Caco-2 (cell line): ENCODE measurements at places on chromosomes 5 and 9. TPM values are rescaled to one million over a fixed set of nuclear protein-coding genes. Genes with fewer than 3 reads are reported as not detected.
A peak's percentile ranks its signal among the peaks of the same experiment; 100 is the strongest.

GRCh38 chr9:18393340-18394130 lies 80.4 kb upstream of the ADAMTSL1 start:
- DNase-seq, result no peak

GRCh38 chr9:116504893-116505480 lies 182.1 kb upstream of the TRIM32 start:
- no peak for DNase-seq

GRCh38 chr5:78757269-78758053 lies 108.9 kb upstream of the LHFPL2 start:
- peak; percentile 15 for DNase-seq

DNA sequence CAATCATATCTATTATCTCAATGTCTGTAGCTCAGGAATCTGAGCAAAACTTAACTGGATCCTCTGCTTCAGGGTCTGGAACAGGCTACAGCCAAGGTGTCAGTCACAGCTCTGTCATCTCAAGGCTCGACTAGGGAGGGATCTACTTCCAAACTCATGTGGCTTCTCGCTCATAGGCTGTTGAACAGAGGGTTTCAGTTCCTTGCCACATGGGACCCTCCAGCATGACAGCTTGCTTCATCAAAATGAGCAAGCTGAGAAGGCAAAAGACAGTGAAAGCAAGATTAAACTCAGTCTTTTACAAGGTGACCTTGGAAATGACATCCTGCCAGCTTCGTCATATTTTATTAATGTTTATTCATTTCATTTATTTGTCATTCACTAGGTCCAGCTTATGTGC lies 111.7 kb downstream of the GADD45G start:
- DNase-seq, result no peak

DNA sequence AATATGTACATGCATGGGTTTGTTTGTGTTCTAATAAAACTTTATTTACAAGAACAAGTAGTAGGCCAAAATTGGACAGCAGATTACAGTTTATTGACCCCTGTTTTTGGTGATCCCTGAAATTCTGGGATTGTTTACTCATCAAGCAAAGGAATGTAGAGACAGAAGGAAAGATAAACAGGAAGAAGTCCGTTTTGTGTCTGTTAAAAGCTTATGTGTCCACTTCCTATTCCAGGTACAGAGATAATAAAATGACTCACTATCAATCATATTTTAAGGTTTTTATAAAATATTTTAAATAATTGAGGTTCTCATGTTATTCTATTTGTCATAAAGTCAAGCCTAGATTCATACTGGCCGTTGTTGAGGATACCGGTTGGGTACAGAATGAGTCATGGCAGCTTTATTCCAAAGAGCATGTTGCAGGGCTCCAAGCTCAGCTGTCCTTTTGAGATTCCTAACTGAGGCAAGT lies 214.9 kb upstream of the DAB2 start:
- DNase-seq, result no peak

DNA sequence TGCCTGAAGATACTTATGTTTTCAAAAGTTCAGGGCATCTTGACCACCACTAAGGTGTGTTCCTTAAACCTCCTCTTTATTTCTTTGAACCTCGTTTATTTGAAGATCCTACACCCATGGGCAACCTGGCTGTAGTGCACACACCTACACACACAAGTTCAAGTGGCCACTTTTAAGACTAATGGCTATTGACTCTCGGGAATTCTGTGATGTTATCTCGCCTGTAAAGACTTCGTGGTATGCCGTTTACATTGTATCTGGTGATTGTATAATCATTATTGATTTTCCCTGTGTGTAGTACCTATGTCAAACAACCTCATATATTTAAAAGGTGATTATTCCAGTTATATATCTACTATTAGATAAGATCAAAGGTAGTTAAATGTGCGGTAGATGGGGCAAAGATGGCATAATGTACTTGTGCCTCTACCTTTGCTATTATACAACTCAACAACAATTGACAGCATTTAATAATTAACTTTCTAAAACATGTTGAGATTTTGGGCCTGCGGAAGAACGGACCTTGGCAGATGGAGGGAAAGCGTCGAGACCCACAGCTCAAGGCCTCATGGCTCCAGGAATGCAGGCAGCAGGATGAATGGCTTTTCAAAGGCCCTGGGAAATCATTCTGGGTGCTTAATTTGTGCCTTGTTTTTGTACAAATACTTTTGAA lies 51.4 kb upstream of the IRX2 start:
- DNase-seq, result peak; percentile 51

The BNIP1 gene
- total RNA-seq, result 13.9 and 15.3 TPM in 2 replicates

GRCh38 chr5:15526413-15526812 lies 26.4 kb downstream of the FBXL7 start:
- no peak for DNase-seq

The SPAG8 gene
- total RNA-seq, result 0.19 and 0.29 TPM in 2 replicates

DNA sequence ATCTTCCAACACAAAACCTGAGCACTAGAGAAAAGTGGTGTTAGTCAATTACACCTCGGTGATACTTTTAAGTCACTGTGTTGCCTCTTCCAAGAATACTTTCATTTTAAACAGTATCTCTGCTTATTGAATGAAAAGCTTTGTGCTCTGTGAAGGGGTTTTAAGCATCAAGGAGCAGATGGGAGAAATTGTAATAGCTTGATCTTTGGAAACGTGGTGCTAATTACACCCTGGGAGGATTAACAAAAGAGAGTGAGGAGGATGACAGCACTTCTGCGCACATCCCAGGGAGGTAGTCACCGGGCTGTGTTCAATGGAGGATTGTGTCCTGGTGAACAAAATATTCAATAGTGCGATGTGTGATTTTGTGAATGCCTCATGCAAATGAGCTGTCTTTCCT lies 477.4 kb upstream of the ADAMTS16 start:
- no peak for DNase-seq

The NUTM2G gene
- not detected in 2 replicates for total RNA-seq

The INSL4 gene
- total RNA-seq, result not detected in 2 replicates

DNA sequence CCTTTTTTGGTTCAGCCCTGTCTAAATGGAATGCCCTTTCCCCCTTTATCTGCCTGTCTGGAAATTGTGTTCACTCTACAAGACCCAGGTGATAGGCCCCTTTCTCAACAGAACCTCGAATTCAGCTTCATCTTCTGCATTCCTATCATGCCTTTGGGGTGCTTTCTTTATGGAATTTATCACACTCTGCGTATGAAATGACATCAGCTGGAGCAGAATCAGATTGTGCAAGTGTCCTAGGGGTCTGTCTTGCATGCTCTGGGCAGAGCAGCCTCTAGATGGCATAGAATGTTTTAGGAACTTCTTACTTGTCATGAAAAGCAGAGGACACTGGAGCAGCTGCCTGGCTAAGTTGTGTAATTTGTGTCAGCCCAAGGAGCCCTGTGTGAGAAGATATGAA lies 84.9 kb downstream of the ISL1 start:
- DNase-seq, result no peak

The ROR2 gene
- 0.68 and 0.95 TPM in 2 replicates for total RNA-seq

The HTR1A gene
- not detected in 2 replicates for total RNA-seq

DNA sequence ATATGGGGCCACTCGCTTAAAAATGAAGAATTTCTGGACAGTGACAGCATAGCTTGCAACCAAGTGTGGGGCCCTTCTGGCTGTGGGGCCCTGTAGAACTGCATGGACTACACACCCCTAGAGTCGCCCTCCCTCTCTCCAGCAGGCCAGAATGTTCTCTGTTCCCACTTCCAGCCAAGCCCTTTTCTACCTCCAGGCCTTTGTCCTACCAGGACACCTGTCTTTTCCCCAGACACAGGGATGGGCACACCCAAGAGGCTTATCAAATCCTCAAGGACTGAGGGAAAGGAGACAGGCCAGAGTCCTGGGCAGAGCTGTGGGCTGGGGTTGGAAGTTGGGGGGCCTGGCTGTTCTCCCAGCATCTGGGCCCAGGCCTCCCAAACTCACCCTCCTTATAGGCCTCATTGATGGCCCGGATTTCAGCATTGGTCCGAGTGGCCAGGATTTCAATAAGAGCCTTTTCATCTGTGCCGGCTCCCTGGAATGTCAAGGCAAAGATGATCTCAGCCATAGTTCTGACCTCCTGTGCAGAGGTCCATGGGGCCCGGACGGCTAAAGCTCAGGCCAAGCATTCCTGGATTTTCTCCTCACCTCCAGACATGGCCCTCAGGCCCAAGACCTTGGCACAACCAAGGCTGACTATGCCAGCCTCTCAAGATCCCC lies 38.2 kb upstream of the TNIP1 start:
- DNase-seq, result no peak

GRCh38 chr9:126413391-126414068 lies 86.9 kb downstream of the MVB12B start:
- no peak for DNase-seq

DNA sequence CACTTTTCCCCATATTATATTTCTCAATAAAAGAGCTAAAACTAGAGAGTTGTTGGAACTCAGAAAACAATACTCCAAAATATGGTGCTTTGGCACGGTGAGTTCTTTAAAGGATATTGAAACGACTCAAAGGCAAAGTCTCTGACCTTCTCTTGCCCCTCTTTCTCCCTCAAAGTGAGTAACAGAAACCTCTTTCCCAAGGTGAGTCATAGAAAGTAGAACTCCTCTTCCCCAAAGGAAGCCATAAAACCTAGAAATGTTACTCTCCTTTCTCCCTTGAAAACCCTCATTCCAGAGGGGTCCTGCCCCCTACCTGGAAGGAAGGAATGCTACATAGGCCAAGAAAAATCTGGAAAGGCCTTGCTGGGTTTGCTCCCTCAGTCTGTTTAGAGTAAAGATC lies 47.5 kb downstream of the RAPGEF6 start:
- no peak for DNase-seq

DNA sequence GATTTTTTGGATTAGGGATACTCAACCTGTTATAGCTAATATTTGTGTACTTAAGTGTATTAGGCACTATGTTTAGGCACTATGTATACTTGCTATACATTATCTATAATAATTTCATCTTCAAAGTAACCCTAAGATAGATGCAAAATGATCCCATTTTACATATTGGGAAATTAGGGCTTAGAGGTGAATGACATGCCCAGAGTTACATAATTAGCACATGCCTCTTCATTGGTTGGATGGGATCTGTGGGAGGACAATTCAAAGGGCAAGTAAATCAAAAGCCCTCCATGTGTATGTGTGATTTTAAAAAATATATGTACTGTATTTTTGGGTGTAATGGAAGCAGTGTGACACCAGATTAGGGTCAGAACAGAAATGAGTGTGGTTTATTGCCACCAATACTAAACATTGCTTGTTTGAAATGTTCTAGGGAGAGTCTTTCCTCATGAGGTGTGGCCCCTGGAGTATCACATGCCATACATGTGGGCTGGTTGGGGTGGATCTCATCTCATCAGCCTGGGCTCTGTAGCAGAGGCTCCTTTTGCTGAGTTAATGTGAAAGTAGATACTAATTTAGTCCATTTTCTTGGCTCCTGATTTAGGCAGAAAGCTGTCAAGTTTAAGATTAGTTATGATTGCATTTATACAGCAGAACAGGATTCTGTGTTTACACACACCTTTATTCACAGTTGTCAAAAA lies 5.5 kb downstream of the C9orf85 start:
- no peak for DNase-seq

DNA sequence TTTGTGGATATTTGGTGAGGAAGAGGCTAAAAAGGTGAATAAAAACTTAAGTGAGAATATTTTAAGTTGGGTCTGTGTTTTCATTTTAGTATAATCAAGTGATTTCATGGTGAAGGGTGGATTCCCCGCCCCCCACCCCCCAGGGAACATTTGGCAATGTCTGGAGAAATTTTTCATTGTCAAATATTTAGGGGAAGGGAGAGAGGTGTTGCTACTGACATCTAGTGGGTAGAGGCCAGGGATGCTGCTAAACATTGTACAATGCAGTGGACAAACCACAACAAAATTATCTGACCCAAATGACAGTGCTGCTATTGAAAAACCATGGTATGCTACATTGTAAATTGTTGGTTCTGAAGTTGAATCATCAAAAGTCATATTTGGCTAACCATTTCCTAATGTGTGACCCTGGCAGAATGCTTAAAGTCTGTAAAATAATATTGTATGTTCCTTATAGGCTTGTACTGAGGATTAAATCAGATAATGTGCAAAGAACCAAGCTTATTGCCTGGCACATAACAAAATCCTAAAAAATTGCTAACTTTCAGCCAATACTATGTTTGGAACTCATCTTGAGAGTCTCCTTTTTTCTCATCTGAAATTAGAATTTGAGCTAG lies 5.6 kb downstream of the C5orf24 start:
- no peak for DNase-seq

DNA sequence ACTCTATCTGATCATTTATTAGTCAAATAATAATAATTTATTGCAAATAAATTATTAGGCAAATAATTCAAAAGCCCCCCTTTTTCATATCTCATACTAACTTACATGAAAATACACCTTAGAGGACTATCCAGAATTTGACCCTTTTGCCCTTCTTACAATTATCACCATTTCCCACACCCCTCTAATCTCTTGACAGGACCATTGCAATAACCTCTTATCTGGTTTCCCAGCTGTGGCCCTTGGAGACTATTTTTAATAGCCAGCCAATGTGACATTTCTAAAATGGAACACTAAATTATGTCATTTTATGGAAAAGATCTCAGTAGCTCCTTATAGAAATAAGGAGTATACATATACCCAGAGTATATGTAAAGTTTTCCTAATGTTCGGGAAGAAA lies 588.4 kb upstream of the COX7C start:
- no peak for DNase-seq

The PLAA gene
- total RNA-seq, result 12.9 and 14.3 TPM in 2 replicates

- DNase-seq, result no peak
Observed at GRCh38 chr5:8079056-8079455, 210.1 kb downstream of the MTRR start.

GRCh38 chr9:117411547-117411946 lies 3.3 kb downstream of the ASTN2 start:
- DNase-seq, result peak; percentile 35

DNA sequence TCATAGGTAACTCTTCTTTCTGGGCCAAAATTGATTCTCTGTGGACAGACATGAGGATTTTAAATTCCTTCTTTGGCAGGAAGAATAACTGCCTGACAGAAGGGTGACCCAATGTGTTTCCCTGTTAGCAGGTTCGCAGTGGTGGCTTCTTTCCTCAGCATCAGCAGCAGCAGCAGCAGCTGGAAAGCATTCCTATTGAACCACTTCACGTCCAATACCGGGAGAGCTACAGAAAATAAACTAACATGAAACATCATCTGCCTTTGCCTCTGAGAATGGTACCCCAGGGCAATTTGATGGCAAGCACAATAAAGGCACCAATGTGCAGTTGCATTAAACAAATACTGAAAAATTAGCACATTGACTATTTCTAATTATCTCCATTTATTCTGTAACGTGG lies 214.5 kb downstream of the TMEM167A start:
- no peak for DNase-seq

- no peak for DNase-seq
Observed at GRCh38 chr5:119363271-119363670, 7.5 kb downstream of the TNFAIP8 start.

GRCh38 chr5:132176521-132176945 lies 51.1 kb downstream of the P4HA2 start:
- DNase-seq, result no peak

The SOHLH1 gene
- 42.6 and 44.9 TPM in 2 replicates for total RNA-seq

- no peak for DNase-seq
Observed at GRCh38 chr5:1017691-1018455, 9.3 kb downstream of the NKD2 start.

GRCh38 chr9:92455217-92455616 lies 27.1 kb downstream of the ASPN start:
- no peak for DNase-seq

The SYK gene
- 4.6 and 5.3 TPM in 2 replicates for total RNA-seq

- DNase-seq, result no peak
Observed at GRCh38 chr9:104611213-104611612, 5.8 kb upstream of the OR13C2 start.

GRCh38 chr5:170860415-170860814 lies 1.4 kb upstream of the RANBP17 start:
- DNase-seq, result no peak

- no peak for DNase-seq
Observed at GRCh38 chr5:131794586-131794985, 2.2 kb downstream of the FNIP1 start.
